ENCODE measurements at places on chromosomes 3 and 15.

GRCh38 chr3:34131091-34131490 lies 332.7 kb downstream of the PDCD6IP start:
- DNase-seq, result no peak

DNA sequence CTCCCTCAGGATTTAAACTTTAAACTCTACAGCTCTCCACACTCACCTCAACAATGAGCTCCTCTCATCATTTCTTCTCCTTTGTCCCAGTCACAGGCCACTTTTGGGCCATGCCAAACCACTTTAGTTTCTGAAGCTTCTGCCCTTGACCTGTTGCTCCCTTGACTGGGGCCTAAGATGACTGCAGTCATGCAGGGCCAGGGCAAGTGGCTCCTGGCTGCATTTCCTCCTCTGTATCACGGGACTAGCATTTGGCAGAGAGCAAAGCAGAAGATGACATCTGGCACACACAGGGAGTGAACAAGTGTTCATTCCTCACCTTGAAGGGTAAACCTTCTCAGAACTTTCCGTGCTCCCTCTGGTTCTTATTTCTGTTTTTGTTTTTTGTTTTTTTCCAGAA lies 136.9 kb downstream of the PDE8A start:
- DNase-seq, result no peak

DNA sequence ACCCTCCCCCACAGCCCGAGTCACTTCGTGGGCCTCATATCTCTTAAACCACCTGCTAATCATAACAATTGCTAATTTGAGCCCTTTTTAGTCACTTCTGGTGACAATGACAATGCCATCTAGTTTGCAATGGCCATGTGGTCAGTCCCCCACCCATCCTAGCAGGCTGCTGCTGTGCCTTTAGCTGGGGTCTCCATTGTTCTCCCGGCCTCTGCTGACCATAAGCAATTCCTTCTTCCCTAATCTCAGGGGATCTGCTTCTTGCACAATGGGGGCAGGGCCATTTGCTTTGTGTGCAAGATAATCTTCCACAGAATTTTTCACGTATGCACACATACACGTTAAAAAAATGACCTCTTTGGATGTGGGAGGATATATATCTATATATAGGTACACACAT lies 406.1 kb upstream of the ONECUT1 start:
- no peak for DNase-seq

DNA sequence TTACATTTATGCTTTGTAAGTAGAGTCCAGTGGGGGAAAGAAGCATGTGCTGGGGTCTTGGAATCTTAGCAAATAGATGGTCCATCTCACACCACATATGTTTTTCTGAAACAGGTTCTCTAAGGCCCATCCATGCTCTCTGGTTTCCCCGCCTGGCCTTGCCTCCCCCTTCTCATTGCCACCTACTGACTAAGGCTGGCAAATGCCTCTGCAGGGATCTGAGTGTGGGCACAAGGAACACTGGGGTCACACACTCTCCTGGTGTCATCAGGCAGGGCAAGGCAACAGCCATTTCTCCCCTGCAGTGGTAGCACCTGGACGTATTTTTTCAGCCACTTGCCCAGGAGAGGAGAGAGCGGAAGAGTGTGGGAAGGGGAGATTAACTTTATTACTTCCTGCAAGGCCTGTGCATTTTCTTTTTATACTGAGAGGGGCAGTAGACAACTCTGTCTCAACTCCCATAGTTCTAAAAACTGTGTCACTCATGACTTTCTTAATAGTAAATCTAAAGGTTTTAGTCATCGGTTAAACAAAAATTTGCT lies 804.2 kb upstream of the NECTIN3 start:
- DNase-seq, result no peak

- no peak for DNase-seq
These were observed 16.2 kb downstream of the TERC start for GRCh38 chr3:169748670-169749069.

- no peak for DNase-seq
These were observed 22.5 kb upstream of the CTXND1 start for GRCh38 chr15:80274554-80274953.

GRCh38 chr15:62999923-63000561 lies 42.5 kb upstream of the TPM1 start:
- no peak for DNase-seq

DNA sequence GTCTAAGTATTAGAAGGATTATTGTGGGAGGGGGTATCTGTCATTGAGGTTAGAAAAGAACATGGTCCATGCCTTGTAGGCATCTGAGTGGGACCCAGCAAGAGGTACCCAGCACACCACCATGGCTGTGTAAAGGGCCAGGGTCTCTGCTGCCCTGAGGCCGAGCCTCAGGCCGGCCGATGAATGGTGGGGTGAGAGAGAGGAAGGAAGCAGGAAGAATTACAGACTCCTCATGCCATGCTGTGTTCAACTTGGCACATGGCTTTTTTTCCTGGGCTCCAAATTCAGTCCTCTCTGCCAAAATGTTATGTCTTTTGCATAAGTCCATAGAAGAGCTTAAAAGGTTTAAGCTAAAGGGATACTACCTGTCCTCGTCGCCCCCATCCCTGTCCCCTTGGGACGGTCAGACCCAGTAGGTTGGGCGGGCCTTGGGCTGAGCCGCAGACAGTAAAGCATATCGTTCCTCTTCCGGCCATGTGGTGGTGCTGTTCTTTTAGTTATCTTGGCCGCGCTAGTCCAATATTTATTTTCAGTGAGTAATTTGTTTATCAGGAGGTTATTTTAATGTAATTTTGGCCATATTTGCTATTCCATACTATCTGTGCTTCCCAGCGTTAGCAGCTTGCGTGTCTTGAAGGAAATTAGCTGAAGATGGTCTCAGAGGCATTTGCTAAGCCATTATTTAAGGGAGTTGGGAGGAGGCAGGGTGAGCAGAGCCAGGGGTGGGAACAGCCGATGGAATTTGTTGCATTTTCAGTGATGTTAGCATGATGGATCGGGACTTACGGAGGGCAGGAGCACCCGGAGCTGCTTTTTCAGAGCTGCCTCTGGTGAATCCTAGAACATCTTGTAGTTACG lies 152.4 kb downstream of the AGBL1 start:
- DNase-seq, result no peak

DNA sequence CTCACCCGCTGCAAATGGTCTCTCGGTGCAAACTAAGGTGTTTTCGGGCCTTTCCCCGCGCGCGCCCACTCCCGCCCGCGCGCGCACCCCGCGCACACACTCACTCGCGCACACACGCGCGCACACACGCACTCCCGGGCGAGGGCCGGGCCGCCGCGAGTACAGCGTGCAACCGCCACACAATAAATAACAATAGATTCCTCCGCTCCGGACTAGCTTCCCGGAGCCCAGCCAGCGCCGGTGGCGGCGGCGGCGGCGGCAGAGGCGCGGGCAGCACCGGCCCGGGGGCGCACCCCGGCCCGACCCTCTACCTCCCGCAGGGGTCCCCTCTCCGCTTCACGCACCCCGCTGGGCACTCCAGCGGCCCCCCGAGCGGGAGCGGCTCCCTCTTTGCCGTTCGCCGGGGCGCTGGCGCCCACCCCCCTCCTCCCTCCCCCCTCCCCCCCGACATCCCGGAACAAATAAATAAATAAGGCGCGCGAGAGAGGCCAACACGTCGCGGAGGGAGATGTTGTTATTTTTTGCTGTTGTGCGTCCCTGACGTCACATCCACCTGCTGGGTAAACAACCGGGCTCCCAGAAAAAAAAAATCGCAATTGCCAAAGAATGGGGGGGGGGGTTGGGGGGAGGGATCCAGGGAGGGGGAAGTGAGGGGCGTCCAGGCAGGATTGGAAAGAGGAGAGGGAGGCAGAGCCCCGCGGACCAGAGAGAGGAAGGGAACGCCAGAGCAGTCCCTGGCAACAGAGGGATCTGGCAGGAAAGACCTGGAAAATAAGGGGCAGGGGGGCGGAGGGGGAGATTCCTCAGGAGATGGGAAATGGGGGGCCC lies at the start of gene FOXP1:
FOXP1 (minus strand) TSS at position 163 of the 828 bp plus-strand sequence. CDS start 385,347 bp downstream, outside the sequence.
- DNase-seq, result peak; percentile 61

- no peak for DNase-seq
These were observed 120.7 kb upstream of the TOPAZ1 start for GRCh38 chr3:44120721-44121582.

DNA sequence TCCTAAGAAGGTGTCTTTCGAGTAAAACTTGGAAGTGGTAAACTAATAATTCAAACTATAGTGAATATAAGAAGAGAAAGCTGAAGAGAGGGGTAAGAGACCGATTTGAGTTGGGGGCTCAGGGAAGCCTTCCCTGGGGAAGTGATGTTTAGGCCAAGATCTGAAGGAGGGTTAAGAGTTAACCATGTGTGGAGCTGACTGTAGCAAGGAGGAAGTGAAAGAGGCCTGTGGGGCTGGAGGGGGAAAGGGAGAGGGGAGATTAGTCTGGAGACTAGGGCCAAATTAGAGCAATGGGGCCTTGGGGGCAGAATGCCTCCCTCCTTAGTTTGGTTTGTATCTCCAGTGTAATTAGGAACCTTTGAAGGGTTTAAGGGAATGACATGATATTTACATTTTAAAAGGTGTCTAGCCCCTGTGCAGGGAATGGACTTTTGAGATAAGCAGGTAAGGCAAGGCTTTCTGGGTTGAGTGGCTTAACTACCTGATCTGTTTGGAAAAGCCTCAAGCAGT lies 2.2 kb downstream of the ZNF592 start:
- peak; percentile 46 for DNase-seq

- no peak for DNase-seq
These were observed 6.5 kb downstream of the CPEB1 start for GRCh38 chr15:82640672-82641071.

GRCh38 chr15:62843311-62843710 lies 199.2 kb upstream of the TPM1 start:
- no peak for DNase-seq

GRCh38 chr3:9862391-9863057 lies 17.5 kb downstream of the CIDEC start:
- no peak for DNase-seq
